ENCODE measurements at places on chromosomes 11 and 22.

DNA sequence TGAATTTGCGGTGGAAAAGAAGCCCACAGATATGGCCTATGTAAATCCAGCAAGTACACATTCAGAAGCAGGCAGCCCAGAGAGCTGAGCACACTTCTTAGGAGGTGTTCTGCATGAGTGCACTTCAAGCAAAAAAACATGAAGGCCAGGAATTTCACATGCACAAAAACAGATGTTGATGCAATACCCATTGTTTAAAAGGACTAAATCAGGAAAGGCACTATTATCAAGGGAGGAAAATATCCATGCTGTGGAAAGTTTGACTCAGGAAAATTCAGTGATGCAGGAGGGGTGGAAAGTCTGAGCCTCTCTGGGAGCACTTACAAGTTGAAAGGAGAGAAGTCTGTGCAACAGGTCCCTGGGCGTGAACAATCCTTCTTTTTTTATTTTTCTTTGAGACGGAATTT lies 15.8 kb upstream of the CARS1 start:
- no peak for DNase-seq

DNA sequence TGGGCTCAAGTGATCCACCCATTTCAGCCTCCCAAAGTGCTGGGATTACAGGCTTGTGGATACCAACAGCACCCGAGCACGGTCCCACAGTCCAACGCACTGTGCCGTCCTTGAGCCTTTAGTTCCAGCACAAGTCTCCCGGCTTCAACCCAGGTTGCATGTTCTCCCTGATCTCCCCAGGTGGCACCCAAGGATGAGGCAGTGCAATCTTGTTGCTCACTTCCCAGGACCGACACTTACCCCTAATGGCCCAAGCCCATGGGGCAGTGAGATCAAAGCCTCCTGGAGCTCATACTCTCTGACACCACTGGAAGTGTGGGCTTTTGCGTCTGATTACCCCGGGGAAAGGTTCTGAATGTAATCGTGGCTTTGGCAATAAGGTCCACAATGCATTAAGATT lies 3.5 kb downstream of the PRAME start:
- DNase-seq: no peak

GRCh38 chr11:9070749-9071491 lies 20.5 kb downstream of the SCUBE2 start:
- no peak for DNase-seq

GRCh38 chr22:28869736-28870135 lies 13.6 kb upstream of the ZNRF3 start:
- no peak for DNase-seq

DNA sequence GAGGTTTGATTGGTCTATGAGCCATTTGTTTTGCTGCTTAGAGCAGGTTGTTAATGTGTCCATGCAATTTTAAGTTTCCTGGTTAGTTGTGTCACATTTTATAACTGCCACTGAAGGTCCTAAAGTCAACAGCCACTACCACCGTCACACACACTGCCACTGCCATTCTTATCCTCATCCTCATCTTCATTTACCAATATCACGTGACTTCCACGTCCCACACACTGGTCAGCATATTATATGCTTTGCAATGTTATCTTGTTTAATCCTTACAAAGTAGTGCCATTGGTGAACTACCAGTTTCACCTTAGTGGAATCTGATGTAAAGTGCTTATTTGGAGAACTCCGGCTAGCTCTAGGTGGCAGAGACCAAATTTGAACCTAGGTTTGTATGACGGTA lies 9.7 kb downstream of the MMP26 start:
- DNase-seq: no peak

- no peak for DNase-seq
Measured at GRCh38 chr11:118522571-118523072, 4.7 kb upstream of the TTC36 start.

- DNase-seq: no peak
Measured at GRCh38 chr11:125662689-125663088, 18.0 kb downstream of the ACRV1 start.

GRCh38 chr11:100730266-100730665 lies 43.2 kb downstream of the ARHGAP42 start:
- DNase-seq: no peak

GRCh38 chr11:126927623-126928022 lies 72.9 kb downstream of the KIRREL3 start:
- DNase-seq: no peak

DNA sequence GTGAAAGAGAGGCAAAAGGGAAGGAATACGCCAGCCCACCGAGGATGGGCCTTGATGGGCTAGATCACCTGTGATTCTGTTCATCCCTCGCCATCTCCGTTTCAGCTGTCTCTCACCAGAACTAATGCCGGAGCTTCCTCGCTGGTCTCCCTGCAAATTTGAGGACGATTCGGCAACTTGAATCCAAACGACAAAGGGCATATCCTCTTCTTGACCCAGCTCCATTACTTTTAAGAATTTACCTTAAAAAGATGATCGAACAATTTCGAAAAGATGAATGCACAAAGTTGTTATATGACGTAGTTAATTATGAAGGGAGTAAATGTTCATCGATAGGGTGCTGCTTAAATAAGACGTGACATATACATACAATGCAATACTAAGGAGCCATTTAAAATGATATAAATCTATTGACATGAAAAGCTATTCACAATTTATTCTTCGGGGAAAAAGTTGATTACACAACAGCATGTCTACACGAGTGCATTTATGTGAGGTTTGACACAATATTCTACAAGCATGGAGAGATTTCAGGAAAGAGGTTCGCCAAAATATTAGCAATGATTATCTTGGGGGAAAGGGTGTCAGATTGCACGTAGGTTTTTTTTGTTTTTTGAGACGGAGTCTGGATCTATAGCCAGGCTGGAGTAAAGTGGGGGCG lies 937 bp upstream of the FAM168A start:
- DNase-seq: no peak

- DNase-seq: no peak
Measured at GRCh38 chr11:125750629-125751028, 4.5 kb downstream of the PATE1 start.

GRCh38 chr22:23283591-23284503 lies 103.5 kb downstream of the BCR start:
- no peak for DNase-seq

DNA sequence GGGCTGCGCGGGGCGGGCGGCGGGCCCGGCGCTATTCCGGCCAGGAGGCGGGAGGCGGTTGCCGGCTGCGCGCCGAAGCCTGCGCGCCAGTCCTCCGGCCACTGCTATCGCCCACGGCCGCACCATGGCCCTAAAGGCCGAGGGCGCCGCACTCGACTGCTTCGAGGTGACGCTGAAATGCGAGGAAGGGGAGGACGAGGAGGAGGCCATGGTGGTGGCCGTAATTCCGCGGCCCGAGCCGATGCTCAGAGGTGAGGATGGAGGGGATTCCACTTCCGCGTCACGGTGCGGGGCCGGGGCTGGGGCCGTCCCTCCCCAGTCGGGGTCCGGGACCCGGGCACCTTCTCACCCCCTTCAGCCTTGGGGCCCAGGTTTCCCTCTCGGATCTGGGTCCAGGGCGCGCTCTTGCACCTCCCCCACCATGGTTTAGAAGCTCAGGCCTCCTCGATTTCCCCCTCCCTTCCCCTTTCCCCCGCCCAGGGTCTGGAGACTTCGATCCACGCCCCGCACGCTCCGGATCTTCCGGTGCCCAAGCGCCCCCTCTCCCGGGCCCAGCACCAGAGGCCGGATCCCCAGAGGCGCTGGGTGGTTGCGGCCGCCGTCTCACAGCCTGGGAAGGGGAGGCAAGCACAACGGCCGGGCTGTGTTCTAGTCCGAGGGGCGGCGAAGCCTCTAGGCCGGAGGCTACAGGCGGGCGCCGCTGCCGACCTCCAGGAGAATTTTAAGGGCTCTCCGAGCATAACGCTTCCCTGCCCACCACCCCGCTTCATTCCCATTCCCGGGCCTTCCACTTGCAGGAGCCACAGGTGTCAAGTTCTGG lies 517 bp downstream of the SPINDOC start:
- peak; percentile 54 for DNase-seq

GRCh38 chr11:121132211-121132976 lies 31.4 kb downstream of the TECTA start:
- no peak for DNase-seq

DNA sequence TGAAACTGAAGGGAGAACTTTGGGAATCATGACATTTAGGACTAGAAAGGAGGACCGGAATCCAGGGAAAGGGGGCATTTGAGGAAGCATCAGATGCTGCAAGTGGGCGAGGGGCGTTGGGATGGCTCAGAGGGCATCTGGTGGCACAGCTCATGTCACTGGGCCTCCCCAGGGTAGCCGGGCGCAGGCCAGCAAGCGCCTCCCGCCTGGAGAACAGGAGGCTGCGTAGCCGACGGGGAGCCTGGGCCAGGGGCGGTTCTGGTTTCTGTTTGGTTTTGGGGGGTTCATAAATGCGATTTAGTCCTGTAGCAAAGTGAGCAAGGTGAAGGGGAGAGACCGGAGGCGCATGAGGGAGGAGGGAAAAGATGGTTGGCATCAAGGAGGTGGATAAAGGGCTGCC lies 443 bp upstream of the ST14 start:
- no peak for DNase-seq

GRCh38 chr11:112453601-112454577 lies 193.2 kb upstream of the PLET1 start:
- no peak for DNase-seq

- no peak for DNase-seq
Measured at GRCh38 chr22:24830205-24830979, 24.4 kb downstream of the SGSM1 start.

GRCh38 chr11:62707277-62707861 lies at the start of the genes BSCL2 and GNG3:
TSS of gene BSCL2 (minus strand) at chr11:62707424. CDS start at chr11:62707195, 229 bp downstream.
TSS of gene GNG3 (plus strand) at chr11:62707676. CDS start at chr11:62708296, 620 bp downstream.
- peak; percentile 18 for DNase-seq

DNA sequence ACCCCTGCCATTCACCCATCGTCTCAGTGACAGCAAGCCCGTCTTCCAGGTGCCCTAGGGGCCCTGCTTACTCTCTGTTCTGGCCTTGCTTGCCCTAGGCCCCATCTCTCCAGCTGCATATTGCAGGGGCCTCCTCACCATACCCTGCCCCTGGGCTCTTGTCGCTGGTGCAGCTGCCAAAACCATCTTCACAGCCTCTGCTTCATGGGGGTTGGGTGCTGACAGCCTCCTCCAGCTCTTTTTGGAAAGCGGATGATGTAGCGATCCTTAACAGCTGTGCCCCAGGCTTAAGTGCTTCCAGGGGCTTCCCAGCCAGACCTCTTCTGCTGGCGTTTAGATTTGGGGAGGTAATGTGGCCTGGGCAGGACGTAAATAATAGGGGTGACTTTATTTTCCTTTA lies 61.2 kb upstream of the SUSD2 start:
- DNase-seq: no peak

DNA sequence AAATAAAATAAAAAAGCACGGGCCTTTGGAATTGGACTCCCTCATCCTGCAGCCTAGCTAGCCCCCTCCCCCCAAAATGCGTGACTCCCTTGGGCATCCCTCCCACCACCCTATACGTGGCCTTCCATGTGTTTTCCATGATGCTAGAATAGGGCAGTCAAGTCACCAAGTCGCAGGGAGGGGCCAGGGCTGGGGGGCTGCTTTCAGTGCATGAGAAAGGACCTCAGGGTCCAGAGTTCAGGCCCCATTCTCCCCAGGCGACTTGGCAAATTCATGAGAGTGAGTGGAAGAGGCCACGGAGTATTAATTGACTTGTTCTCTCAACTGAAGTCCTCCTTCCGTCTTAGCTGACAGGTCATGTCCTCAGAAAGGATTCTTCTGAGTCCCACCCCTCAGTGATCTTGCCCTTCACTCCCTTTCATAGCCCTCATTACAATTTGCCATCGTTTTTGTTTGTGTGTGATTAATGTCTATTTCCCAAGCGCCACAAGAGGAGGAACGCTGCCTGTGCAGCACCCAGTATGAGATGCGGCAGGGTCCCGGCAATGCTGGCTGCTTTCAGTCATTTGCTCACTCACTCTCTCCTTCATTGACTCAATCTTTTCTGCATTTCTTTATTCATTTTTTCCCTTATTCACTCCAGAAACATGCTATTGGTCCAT lies 17.4 kb downstream of the LRRC32 start:
- DNase-seq: no peak

GRCh38 chr11:121426476-121427399 lies 25.4 kb upstream of the SORL1 start:
- no peak for DNase-seq

- DNase-seq: no peak
Measured at GRCh38 chr11:110196884-110197420, 99.5 kb downstream of the RDX start.

- DNase-seq: peak; percentile 80
Measured at GRCh38 chr11:45843158-45843924, 3.9 kb upstream of the CRY2 start.

DNA sequence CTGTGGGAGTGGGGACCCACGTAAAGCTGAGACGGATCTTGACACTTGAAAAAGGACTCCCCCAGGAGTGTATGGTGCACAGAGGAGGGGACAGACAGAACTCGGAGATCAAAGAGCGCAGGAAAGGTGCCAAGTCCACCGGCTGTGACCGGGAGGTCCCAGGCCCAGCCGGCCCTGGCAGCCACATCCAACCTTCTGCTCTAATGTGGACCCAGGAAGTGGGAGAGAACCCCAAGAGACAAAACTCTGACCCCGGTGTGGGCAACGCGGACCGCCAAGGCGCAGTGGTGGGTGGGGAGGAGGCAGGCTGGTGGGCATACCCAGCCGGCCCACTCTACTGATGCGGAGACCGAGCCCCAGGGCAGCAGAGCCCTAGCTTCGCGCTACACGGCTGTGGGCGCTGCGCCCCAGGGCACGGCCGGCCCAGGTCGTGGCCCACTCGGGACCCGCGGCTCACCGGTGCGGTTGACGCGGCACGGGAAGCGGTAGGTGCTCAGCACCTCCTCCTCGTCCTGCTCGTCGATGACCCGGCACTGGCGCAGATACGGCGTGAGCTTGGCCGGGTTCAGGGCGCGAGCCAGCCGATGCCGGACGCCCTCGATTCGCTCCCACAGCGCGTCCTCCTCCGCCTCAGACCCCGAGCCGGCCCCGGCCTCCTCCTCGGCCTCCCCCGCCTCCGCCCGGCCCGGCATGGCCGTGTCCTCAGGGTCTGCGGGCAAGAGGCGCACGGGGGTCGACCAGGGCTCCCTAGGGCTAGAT lies 527 bp downstream of the CARD10 start:
- DNase-seq: no peak

GRCh38 chr11:75424396-75424795 lies 8.6 kb downstream of the KLHL35 start:
- no peak for DNase-seq

GRCh38 chr11:76978239-76978638 lies 56.0 kb upstream of the B3GNT6 start:
- no peak for DNase-seq

- no peak for DNase-seq
Measured at GRCh38 chr22:20438678-20439492, 1.3 kb upstream of the SCARF2 start.

DNA sequence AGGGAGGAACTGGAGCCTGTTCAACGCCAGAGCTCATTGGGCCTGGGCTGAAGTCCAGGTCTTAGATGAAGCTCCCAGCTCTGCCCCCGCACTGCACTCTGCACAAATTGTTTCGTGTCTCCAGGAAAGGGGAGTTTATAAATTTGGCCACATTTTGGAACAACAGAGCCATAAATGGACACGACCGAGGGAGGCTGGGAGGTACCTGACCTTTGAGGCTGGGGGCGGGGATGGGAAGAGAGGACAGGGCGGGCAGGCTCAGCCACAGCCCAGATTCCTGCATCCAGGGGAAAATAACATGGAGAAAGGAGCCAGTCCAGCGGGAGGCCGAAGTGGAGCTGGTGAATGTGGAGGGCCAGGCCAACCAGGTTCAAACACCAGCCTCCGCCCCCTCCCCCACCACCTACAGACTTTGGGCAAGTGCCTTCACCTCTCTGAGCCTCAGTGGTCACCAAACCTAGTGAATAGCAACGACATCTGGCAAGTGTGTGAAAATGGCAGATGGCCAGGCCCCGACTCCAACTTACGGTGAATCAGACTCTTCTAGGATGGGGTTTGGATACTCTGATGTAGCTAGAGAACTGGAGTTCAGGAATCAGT lies 36.8 kb upstream of the SMTN start:
- no peak for DNase-seq

- no peak for DNase-seq
Measured at GRCh38 chr11:8787372-8787771, 104.8 kb downstream of the RPL27A start.
